ENCODE measurements at places on chromosomes 2 and 18.

- no peak for DNase-seq
Observed at GRCh38 chr2:27991146-27991545, 100.6 kb downstream of the BABAM2 start.

- DNase-seq: no peak
Observed at GRCh38 chr2:26671691-26672090, 20.8 kb upstream of the KCNK3 start.

DNA sequence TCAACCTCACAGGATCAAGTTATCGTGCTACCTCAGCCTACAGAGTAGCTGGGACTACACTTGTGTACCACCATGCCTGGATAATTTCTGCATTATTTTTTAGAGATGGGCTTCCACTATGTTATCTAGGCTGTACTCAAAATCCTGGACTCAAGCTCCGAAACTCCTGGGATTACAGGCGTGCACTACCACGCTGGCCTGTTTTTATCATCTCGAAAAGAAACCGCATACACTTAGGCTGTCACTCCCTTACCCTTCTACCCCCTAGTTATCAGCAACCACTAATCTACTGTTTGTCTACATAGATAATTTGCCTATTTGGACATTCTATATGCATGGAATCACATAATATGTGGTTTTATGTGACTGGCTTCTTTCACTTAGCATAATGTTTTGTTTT lies 8.5 kb upstream of the PUM2 start:
- DNase-seq: no peak

DNA sequence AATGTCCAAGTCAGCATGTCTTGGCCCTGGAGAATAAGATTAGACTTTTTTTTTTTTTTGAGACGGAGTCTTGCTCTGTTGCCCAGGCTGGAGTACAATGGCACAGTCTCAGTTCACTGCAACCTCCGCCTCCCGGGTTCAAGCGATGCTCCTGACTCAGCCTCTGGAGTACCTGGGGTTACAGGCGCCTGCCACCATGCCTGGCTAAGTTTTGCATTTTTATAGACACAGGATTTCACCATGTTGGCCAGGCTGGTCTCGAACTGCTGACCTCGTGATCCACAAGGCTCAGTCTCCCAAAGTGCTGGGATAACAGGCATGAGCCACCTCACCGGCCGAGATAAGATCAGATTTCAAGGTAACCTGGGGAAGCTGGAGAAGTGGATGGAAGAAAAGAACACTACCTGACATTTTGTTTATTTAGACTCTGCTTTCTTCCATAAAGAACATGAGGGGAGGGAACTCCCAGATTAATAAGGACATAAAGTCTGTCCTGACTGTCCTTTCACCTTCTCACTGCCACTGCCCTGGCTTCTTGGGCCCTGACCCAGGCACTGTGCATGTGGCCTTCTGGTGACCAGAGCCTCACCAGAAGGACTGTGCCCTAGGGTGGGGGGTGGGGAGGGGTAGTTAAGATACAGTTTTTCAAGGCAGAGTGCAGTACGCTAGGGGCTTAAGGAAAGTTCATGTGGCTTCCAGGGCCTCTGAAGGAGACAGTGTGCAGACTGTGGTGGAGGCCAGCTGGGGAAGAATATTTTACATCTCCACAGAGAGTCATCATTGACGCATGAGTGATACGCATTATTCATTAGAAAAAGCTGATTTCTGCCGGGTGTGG lies 4.8 kb upstream of the IMPA2 start:
- DNase-seq: no peak

DNA sequence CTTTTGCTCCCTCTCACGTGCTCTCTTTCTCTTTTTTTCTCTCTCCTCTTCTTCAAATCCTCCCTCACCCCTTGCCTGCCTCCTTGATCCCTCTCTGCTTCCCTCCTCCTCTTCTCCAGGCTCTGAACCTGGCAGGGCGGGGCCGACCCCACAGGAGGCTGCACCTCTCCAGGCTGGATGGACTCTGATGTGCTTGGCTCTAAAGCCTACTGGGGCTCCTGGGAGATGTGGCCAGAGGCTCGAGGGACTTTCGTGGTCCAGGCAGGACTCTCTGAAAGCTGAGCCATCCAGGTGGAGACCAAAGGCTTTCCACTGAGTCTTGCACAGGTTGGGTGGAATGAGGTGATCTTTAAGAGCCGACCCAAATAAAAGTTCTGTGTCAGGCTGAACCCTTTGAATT lies 25.4 kb downstream of the DYSF start:
- no peak for DNase-seq

GRCh38 chr2:84833481-84834150 lies 47.3 kb downstream of the TRABD2A start:
- DNase-seq: no peak

GRCh38 chr2:132911726-132912724 lies 242.0 kb upstream of the LYPD1 start:
- no peak for DNase-seq

- no peak for DNase-seq
Observed at GRCh38 chr2:113799375-113799774, 42.9 kb upstream of the SLC35F5 start.

- no peak for DNase-seq
Observed at GRCh38 chr2:157698430-157698829, 69.8 kb upstream of the ACVR1C start.

GRCh38 chr2:109144721-109145120 lies 15.7 kb downstream of the SH3RF3 start:
- no peak for DNase-seq

- no peak for DNase-seq
Observed at GRCh38 chr18:7568426-7568825, 1.3 kb downstream of the PTPRM start.
